ENCODE measurements at places on chromosomes 7 and 10.

GRCh38 chr7:28151965-28152364 is 28.6 kb downstream of the JAZF1 start:
- no peak for DNase-seq

GRCh38 chr7:128247108-128247507 is 6.0 kb downstream of the LEP start:
- DNase-seq, result no peak

- no peak for DNase-seq
Observed at GRCh38 chr7:144137501-144137900, 14.5 kb downstream of the OR2A14 start.

DNA sequence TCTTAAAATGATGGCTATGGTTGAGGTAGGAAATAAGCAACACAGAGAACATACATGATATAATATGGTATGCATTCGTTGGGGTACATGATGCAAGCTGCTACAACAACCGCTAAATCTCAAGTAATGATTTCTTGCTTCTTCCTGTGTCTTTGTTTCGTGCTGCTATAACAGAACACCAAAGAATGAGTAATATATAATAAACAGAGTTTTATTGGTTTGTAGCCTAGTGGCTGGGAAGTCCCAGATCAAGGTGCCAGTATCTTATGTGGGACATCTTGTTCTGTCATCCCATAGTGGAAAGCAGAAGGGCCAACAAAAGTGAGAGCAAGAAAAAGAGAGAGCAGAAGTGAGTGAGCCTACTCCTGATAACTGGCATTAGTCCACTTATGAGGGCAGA is 689.7 kb downstream of the SUGCT start:
- DNase-seq, result no peak

GRCh38 chr7:70947181-70947580 is 184.8 kb upstream of the GALNT17 start:
- DNase-seq, result no peak

- DNase-seq, result no peak
Observed at GRCh38 chr7:77368974-77369373, 47.2 kb downstream of the GSAP start.

DNA sequence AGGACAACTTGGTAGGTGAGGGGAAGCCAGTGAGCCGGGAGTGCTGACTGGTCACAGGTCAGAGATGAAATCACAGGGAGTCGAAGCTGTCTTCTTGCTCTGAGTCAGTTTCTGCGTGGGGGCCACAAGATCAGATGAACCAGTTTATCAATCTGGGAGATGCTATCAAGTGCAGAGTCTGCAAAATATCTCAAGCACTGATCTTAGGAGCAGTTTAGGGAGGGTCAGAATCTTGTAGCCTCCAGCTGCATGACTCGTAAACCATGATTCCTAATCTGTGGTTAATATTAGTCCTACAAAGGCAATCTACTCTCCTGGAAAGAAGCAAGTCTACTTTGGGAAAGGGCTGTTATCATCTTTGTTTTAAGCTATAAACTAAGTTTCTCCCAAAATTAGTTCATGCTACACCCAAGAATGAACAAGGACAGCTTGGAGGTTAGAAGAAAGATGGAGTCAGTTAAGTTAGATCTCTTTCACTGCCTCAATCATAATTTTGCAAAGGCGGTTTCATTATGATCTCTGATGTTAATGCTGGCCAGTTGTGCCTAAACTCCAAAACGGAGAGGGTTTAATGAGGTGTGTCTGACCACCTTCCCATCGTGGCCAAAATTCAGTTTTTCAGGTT is 8.4 kb upstream of the LMOD2 start:
- no peak for DNase-seq

GRCh38 chr7:94082126-94082525 is 78.0 kb upstream of the BET1 start:
- DNase-seq, result no peak

GRCh38 chr7:104814126-104814525 is 199.9 kb upstream of the KMT2E start:
- DNase-seq, result no peak

GRCh38 chr10:101346177-101346576 is 7.8 kb upstream of the BTRC start:
- no peak for DNase-seq

- no peak for DNase-seq
Observed at GRCh38 chr7:16397501-16398145, 23.7 kb downstream of the CRPPA start.

DNA sequence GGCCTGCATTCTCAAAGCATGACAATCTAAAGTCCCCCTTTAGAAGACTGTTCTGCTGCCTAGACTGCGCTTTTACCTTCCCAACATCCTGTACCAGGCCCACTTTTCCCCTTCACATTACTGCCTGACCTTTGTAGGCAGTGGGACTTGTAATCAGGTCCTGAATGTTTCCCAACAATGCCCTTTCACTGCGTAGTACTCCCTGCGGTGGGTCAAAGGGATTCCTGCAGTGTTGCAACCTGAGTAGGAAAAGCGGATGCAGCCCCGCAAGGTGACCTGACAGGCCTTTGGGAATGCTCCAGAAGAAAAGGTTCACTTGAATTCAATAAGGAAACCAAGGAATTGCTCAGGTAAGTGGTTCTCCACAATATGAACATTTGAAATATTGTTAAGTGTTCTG is 4.9 kb upstream of the TCAF1 start:
- DNase-seq, result no peak

DNA sequence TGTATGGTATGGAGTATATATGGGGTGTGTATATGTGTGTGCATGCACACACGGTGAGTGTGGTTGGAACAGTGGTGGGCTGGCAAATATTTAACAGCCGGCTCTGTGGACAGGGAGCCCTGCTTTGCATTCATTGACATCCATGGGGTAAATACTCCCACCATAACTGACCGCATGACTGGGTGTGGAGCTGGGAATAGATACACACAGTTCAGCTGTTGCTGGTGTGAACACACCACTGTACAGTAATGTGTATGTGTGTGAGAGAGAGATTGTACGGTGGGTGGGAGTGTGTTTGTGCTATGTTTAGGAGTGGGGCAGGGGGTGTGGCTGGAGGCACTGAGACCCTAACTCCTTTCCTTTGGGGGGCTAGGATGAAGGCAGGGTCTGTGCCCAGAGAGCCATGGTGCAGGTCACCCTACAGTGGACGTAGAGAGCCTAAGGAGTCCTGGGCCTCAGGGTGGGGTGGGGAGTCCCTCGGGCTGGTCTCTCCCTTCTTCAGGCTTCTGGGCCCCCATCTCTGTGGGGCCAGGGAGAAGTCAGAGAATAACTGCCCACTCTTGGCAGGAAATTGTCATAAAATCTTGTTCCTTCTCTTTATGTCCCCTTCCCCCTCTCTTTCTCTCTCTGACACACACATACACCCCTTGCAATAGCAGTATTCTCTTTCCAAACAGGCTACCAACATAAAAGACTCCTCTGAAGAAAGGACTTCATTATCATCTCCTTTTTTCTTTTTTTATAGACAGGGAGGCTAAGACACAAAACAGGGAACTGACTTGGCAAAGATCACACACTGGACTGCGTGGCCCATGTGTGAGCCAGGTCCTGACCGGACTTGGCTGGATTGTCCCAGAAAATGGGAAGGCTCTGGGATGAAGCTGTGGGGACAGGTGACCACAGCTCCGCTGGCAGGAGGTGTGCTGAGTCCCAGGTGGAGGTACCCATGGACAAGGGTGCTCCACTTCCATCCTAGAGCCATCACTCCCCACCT is 3.2 kb downstream of the SFRP5 start:
- no peak for DNase-seq

DNA sequence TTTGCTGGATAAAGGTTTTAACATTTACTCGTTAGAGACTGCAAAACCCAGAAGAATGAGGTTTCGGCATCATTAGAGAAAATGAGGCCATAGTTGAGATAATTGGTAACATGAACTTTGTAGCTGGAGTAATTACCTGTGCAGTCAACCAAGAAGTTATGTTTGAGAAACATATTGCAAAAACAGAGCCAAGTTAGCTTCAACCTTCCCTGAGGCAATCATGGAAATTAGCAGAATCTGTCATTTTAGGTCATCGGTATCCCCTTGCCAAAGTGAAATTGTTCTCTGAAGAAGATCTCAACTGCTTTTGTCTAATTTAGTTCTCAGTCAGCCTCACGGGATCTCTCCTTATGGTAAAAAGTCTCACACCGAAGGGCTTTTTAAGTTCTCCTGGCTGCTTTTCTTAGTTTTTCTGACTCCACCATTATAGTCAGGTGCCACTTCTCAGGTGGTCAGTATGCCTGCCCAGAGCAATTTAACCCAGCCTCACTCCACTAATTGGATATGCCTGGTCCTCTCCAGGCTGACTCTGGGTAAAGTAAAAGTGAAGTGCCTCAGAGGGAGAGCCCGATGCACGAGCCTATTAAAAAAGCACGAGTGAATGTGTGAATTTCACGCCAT is 52.5 kb downstream of the NRCAM start:
- no peak for DNase-seq

- no peak for DNase-seq
Observed at GRCh38 chr10:60869652-60870415, 74.2 kb downstream of the RHOBTB1 start.

DNA sequence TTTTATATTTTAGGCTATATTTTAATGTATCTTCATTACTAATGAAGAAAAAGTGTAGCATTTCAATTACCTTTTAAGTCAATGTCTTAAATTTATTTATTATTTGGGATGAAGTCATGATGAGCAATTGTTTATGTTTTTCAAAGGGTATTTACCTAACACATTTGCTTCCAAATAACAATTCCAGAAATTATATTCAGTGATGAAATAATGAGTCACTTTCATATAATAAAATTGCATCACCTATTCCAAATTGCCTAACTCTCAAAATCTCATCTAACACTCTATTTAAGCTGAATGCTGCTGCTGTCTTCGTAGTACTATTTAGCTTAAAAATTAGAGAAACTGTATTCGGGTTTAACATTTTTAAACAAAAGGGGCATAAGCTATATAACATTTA is 97.7 kb downstream of the PRKG1 start:
- DNase-seq, result no peak

GRCh38 chr7:99219985-99220384 is 12.1 kb upstream of the KPNA7 start:
- no peak for DNase-seq

DNA sequence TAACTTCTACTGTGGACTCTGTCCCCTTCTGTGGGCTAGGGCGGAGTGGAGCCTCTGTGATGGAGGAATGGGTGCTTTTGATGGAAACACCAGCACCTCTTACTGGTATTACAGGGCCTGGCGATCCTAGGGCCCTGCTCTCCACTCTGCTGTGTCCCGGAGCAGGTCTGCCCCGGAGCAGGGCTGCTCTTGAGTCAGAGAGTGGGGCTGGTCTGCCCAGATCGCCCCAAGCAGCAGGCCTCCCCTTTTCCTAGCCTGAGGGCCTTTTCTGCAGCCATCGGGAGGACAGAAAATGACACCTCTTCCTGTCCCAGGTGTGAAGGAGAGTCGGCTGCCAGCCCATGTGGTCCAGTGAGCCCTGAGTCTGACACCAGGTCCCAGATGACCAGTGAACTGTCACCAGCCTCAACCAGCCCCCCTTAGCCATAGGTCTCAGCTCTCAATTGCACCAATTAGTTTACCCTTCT is 1.4 kb downstream of the ZNF282 start:
- DNase-seq, result no peak

GRCh38 chr10:24495666-24496460 is 227.8 kb downstream of the ARHGAP21 start:
- DNase-seq, result no peak

DNA sequence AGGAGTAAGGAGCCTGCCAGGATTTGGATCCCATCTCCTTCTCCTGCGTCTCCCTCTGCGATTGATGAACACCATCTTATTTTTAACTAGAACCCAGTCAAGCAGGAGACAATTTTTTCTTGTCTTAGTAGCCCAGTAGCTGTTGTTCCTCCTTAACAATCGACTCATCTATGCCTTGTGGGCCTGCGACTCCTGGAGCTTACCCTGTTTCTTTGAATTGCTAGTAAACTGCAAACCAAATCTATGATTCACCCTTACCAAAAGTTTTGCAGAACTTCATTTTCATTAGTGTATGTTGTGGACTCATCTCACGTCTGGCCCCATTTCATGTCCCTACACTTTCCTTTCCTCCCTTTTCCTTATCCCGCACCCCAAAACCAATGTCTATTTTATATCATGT is 37.7 kb downstream of the TRIL start:
- no peak for DNase-seq

GRCh38 chr7:98251231-98251600 is 816 bp downstream of the TECPR1 start:
- DNase-seq, result no peak

DNA sequence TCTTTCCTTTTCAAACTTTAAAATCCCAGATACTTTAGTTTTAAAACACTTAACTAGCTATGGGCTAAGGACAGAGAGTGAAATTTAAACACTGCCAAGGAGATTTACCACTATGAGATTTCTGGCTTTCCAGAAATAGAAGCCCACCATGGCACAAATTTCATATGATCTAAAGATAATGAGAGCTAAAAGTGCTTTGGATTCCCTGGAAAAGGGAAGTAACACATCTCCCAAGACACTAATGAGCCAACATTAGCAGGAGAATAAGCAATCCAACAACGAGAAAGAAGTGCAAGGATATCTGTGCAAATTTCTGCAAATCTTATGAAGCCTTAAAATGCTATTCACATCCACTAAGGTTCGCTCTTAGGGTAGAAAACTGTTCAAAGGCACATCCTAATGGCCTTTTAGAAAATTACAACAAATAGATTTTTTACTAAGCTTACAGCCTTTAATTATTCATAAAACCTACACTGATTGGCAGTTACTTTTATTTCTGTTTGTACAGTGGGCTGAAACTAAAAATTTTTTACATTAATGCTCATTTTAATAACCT is 100.3 kb downstream of the RAPGEF5 start:
- DNase-seq, result no peak

DNA sequence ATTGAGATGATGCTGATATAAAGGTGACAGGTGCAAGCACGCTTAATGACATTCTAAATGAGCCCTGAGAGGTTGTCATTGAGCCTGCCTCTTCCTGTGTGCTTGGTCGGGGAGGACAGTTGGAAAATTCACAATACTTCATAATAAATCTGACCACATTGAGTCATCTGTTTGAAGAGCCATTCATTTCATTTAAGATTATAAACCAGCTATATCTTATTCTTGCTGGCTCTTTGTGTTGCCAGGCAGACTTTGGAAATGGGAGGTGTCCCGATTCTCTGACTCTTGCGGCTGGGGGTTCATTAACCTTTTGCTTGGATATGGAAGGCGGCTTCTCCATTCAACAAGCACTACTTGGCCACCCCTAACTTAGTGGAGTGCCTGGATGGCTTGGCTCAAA is 198.2 kb downstream of the FANK1 start:
- no peak for DNase-seq

DNA sequence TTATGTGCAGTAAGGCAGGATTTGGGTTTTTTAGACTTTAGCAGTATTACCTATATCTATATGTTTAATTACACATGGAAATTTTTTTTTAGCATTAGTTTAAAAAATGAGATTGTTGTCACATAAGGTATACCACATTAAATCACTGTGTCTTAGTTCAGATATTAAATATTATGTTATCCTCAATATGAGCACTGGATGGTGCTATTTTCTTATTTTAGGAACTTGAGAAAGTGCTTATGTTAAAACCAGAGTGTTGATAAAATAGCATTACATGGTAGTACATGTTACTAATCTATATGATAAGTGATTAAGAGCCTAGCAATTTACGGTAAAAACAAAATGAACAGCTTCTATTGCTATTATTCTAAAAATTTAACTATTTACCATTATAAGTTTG is 28.8 kb downstream of the MIOS start:
- no peak for DNase-seq
